ENCODE measurements at places on chromosomes 6 and 20. TPM values are rescaled to one million over a fixed set of nuclear protein-coding genes. Genes with fewer than 3 reads are reported as not detected.
A peak's percentile ranks its signal among the peaks of the same experiment; 100 is the strongest.

Gene NKAIN2
- total RNA-seq: not detected

GRCh38 chr6:118400582-118400981 is 147.5 kb upstream of the PLN start:
- DNase-seq: no peak

DNA sequence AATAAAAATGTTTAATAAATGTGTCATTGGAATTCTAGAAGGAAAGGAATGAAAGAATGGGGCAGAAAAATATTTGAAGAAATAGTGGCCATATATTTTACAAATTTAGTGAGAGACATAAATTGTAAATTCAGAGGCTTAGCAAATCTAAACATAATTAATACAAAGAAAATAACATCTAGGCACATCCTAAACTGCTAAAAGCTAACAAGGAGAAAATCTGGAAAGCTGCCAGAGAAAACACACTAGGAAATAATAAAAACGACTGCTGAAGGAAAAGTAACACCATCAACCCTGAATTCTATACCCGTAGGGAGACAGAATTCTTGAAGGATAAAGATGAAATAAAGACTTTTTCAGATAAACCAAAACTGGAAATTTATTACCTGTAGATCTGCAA is 23.8 kb downstream of the CYB5R4 start:
- no peak for DNase-seq

Gene BMP7
- not detected for total RNA-seq

DNA sequence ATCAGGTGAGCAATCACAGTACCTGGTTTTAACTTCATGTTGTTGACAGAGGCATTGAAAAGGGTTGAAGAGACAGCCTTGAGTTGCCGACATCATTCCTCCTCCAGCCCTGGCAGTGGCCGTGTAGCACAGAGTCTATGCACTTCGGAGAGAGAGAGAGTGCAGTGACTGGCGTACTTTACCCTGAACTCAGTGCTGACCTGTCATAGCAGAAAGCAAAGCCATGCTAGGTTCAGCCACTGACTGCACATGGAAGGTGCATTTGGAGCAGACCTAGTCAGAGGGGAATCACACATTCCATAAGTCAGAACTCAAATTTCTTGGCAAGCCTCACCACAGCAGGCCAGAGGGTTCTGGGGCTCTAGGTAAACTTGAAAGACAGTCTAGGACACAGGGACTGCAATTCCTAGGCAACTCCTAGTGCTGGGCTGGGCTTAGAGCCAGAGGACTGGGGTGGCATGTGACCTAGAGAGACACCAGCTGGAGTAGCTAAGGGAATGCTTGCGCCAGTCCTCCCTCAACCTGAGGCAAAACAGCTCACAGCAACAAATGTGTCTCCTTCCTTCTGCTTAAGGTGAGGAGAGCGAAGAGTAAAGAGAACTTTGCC is 69.1 kb downstream of the ELOVL4 start:
- DNase-seq: peak; percentile 23

DNA sequence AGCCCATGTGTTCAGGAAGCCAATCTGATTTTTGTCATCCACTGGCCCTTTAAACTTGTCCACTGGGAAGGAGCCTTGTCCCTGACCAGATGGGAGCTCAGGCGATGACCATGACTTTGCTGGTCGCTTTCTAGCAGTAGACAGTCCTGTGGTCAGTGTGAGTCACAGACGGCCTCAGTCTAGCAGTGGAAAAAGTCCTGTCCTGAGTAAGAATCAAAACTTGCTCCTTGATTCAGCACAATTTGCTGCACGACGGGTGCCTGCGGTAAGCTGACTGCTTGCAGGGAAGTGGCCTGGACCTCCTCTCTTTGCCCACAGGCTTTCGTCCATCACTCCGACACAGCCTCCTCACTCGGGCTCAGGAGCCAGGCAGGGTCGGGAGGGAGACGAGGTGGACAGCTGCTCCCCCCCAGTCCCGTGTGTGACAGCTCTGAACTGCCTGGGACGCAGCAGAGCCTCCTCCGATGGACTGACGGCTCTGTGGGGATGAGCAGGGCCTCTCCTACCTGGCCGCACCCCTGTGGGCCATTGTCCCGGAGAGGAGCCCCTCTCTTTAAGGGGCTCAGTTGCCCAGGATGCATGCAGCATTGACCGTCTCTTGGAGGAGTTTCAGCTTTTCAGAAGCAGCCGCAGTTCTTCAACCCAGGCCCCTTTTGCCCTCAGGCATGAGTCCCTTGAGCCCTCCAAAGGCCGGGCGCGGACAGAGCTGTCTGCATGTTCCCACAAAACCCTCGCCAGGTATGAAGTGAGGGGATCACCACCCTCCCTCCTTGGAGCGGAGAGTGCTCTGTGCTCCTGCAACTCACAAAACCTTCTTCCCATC is 209.2 kb downstream of the ANKRD60 start:
- DNase-seq: no peak

- peak; percentile 45 for DNase-seq
Observed at GRCh38 chr6:33430991-33431879, 11.4 kb downstream of the SYNGAP1 start.

- DNase-seq: no peak
Observed at GRCh38 chr20:63831646-63831992, 555 bp upstream of the ZBTB46 start.

Gene PRICKLE4
- 9.3 TPM for total RNA-seq

GRCh38 chr20:16175322-16175961 is 397.8 kb downstream of the KIF16B start:
- no peak for DNase-seq

Gene MLN
- total RNA-seq: not detected

All from upper lobe of left lung (tissue), 6 donors.